ENCODE measurements at places on chromosomes 4 and X.

GRCh38 chr4:34731070-34731469, 1513.2 kb downstream of the ARAP2 start:
- no peak for DNase-seq

- DNase-seq, result no peak
These were observed 190.2 kb downstream of the SMIM20 start for GRCh38 chr4:26104056-26104685.

- DNase-seq, result no peak
These were observed 1.5 kb downstream of the SRPK3 start for GRCh38 chrX:153782313-153782712.

DNA sequence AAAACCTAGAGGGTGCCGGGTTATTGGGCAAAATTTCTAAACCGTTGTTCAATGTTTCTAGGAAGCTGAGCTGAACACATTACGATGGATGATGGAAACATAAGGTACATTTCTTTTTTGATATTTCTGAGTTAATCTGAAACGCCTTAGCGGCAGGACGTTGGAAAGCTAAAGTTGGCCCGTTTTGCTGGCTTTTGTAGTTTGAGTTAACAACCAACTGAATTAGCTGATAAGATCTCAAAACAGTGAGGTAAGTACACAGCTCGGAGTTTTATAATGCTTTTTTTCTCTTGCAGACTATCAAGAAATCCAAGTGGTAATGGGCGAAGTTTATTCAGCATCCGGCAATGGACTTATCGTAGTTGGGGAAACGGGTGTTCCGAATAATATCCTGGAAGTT, 73.5 kb downstream of the PRSS12 start:
- DNase-seq, result no peak

GRCh38 chrX:93875621-93876282, 201.7 kb downstream of the FAM133A start:
- no peak for DNase-seq

GRCh38 chrX:9310616-9311015, 154.2 kb upstream of the TBL1X start:
- no peak for DNase-seq

DNA sequence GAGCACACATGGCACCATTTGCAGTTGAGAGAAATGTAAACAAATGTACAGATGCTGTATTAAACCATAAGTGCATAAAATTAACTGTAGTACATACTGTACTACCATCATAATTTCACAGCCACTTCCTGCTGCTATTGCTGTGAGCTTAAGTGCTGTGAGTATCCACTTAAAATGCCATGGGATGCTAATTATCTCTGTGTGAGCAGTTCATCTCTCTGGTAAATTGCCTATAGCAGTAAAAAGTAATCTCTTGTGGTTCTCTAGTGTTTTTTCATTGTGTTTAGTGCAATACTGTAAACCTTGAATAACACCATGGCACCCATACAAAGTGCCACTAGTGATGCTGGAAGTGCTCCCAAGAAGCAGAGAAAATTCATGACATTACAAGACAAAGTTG, 9.9 kb upstream of the SCOC start:
- DNase-seq, result no peak

- no peak for DNase-seq
These were observed 26.9 kb upstream of the TMPRSS11B start for GRCh38 chr4:68272380-68272779.

DNA sequence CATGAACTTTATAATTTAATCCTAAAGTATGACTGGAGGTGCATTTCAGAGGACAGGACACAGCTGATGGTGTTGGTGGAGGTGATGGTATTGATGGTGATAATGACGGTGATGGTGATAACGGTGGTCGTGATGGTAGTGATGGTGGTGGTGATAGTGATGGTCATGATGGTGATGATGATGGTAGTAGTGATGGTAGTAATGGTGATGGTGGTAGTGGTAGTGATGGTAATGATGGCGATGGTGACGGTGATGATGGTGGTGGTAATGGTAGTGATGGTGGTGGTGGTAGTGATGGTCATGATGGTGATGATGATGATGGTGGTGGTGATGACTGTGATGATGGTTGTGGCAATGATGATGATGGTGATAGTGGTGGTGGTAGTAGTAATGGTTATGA, 40.4 kb downstream of the SLC2A9 start:
- DNase-seq, result no peak

- DNase-seq, result no peak
These were observed 186.6 kb downstream of the PDGFC start for GRCh38 chr4:156784970-156785369.

DNA sequence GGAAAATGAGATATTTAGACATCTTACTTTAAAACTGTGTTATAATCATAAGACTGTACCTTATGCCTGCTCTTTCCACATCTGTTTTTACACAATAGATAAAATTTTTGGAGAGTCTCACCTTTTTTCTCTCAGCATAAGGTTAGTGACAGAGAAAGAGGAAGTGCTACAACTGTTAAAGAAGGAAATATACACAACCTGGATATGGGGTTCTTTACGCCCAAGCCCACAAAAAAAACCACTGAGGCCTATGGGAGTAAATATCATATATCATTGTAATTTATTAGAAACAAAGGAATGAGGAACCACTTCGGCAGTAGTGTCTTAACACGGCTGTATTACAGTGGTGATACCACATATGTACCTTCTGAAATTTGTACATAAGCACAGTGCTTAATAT, 265.9 kb upstream of the GK2 start:
- DNase-seq, result no peak

GRCh38 chrX:134580907-134581306, 77.4 kb downstream of the PLAC1 start:
- no peak for DNase-seq

GRCh38 chrX:22395372-22395771, 122.7 kb downstream of the CBLL2 start:
- DNase-seq, result no peak

GRCh38 chr4:72136429-72136828, 104.6 kb downstream of the NPFFR2 start:
- no peak for DNase-seq

- no peak for DNase-seq
These were observed 54.4 kb downstream of the ELF4 start for GRCh38 chrX:130055899-130056298.

- DNase-seq, result no peak
These were observed 1037.9 kb upstream of the AGA start for GRCh38 chr4:178480105-178480504.

DNA sequence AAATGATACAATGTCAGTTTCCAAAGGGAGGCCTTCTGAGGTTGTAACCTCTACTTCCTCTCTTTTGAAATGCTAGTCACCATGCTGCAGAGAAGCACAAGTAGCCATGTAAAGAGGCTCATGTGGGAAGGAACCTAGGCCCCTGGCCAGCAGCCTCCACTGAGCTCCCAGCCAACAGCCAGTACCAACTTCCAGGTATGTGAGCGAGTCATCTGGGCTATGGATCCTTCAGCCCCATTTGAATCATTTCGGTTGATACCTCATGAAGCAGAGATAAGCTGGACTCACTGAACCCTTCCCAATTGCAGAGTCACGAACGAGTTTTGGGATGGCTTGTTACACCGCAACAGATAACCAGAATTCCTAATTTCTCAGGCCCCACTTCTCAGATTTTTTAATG, 187.0 kb upstream of the LDB2 start:
- no peak for DNase-seq

GRCh38 chr4:168362025-168362401, 43.5 kb upstream of the DDX60 start:
- DNase-seq, result no peak

DNA sequence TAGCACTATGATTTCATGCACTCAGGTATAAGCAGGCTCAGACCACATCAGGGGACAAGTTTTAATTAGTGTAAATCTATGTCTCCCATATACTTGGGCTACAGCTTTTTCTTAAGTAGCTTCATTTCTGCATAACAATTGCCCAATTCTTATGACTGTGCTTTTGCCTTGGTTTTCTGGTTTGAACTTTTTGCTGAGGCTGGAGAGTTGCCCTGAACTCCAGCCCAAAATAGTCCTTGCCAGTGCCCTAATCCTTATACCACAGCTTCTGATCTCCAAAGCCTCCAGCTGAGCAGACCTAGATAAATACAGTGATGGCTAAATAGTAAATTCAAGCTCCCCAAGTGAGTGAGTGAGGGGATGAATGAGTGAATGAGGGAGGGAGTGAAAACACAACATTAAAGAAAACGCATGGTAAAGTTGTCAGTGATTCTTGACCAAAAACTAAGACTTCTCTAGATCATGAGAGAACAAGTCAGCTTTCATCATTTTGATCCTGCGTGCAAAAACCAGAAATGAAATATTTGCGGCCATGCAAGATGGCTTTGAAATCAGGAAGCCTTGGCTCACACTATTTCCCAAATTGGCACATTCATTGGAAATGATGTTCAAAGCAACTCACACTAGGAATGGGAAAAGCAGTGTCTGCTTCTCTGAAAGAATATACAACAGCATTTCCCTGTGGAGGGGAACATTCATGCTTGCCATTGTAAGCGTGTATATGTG, 437.1 kb upstream of the CTSO start:
- DNase-seq, result no peak

- no peak for DNase-seq
These were observed 34.1 kb downstream of the SMPX start for GRCh38 chrX:21723814-21724213.

DNA sequence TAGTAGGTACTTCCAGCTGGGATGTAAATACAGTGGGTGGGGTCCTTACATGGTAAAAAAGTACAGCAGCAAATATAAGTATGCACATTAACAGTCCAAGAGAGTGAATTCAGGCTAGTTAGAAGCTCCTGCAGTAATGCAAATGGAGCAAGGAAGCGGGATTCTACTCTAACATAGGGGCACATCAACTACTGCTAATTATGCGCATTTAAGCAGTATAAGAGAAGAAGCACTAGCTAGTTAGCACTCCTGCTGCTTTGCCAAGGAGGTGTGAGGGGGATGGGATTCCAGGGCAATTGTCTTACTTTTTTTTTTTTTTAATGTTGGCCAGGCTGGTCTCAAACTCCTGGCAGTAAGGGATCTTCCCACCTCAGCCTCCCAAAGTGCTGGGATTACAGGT, 284.1 kb downstream of the CHIC1 start:
- DNase-seq, result no peak

- no peak for DNase-seq
These were observed 6.4 kb upstream of the PROM1 start for GRCh38 chr4:16090096-16090705.

DNA sequence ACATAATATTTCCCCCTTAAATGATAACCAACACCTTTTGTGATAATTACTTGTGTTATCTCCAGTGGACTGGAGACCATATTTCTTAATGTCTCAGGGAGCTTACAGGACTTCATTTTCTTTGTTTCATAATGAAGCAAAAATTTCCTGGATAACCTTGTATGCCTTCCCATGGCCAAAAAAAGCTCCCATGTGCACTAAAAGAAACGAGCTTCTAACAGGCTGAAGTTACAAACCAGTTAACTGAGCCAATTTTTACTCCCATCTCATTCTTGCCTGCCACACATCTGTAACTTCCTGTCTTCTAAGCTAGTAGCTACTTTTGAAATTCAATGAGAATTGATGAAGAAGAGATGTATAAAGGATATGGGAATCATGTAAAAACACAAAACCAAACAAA, 32.8 kb downstream of the GATB start:
- DNase-seq, result no peak

- peak; percentile 3 for DNase-seq
These were observed 836 bp downstream of the PRRG1 start for GRCh38 chrX:37350034-37350365.

GRCh38 chr4:159048166-159048886, 54.6 kb upstream of the RAPGEF2 start:
- DNase-seq, result peak; percentile 61

GRCh38 chr4:84220990-84221389, 278.1 kb downstream of the NKX6-1 start:
- no peak for DNase-seq

GRCh38 chrX:118211891-118212816, 95.5 kb upstream of the KLHL13 start:
- DNase-seq, result no peak

DNA sequence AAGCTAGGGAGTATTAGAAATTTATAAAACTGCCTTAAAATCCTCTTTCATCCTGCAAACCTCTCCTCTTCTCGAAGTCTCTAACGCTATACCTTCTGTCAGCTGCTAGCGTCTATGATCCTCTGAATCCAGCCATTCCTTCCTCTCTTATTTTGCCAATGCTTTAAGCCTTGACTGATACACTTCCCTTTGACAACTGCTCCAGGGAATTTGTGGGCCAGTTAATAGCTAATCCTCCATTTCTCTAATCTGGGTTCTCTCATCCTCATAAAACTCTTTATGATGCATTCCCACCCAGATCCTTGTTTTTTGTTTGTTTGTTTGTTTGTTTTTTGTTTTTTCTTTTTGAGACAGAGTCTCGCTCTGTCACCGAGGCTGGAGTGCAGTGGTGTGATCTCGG, 293.6 kb upstream of the PUDP start:
- no peak for DNase-seq

- no peak for DNase-seq
These were observed 443.9 kb upstream of the INTU start for GRCh38 chr4:127188847-127189246.

GRCh38 chr4:766152-766515, 59.8 kb downstream of the CPLX1 start:
- DNase-seq, result no peak

- no peak for DNase-seq
These were observed 31.2 kb downstream of the PRDM8 start for GRCh38 chr4:80228460-80228859.

DNA sequence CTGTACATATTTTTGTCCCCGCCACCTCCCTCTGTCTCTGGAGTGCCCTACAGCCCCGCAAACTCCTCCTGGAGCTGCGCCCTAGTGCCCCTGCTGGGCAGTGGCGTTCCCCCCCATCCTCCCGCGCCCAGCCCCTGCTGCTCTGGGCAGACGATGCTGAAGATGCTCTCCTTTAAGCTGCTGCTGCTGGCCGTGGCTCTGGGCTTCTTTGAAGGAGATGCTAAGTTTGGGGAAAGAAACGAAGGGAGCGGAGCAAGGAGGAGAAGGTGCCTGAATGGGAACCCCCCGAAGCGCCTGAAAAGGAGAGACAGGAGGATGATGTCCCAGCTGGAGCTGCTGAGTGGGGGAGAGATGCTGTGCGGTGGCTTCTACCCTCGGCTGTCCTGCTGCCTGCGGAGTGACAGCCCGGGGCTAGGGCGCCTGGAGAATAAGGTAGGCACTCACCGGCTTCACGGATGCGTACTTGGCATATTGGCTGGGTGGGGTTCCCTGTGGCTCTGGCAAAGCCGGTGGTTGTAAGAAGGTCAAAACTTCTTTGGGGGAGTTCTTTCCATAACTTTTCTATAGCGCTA, 653 bp downstream of the HHIP start:
- DNase-seq, result peak; percentile 70

DNA sequence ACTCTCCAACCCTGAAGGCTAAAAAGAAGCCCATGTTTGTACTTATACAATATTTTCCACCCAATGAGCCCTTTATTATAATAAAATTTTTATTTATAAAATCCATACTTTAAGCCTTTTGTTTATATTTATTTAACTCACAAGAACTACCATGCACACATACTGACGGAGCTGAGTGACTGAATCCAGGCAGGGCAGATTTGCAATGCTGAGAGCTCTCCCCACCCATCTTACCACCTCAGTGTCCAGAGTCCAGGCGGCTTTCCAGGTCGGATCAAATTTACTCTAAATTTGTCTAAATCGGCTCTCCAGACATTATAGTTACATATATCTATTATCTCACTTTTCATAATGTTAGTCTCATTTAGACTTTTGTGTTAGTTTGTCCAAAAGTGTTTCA, 74.1 kb downstream of the ARHGAP10 start:
- DNase-seq, result no peak
